HAP-1 (cell line): ENCODE measurements at places on chromosomes 1 and 21.

DNA sequence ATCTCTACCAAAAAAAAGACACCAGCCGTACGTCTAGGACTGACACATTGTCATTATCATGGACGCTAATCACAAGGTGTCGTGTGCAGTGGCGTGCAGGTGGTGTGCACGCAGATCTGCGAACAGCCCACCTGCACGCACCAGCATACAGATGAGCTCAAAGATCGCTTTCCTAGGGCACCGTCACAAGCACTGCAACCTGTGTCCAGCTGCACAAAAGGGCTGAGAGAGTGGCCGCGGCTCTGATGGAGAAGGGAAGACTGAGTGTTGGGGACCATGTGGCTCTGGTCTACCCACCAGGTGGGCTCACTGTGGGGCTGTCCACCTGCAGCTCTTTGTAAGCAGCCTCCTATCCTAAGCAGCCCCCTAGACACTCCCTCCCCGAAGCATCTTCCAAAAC is 50.9 kb downstream of the S100B start:
- DNase-seq = no peak

DNA sequence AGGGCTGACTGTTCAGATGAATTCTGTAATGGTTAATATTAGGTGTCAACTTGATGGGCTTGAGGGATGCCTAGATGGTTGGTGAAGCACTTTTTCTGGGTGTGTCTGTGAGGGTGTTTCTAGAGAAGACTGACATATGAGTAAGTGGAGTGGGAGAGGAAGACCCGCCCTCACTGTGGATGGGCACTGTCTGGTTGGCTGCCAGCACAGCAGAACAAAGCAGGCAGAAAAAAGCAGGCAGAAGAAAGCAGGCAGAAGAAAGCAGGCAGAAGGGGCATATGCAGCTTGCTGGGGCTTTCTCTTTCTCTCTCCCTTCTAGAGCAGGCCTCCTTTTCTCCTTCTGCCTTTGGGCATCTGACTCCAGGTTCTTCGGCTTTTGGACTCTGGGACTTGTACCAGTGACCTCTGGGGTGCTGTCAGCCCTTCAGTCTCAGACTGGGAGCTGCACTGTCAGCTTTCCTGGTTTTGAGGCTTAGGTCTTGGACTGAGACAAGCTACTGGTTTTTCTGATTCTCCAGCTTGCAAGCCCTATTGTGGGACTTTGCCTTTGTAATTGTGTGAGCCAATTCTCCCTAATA is 42.9 kb upstream of the CD2 start:
- no peak for DNase-seq

DNA sequence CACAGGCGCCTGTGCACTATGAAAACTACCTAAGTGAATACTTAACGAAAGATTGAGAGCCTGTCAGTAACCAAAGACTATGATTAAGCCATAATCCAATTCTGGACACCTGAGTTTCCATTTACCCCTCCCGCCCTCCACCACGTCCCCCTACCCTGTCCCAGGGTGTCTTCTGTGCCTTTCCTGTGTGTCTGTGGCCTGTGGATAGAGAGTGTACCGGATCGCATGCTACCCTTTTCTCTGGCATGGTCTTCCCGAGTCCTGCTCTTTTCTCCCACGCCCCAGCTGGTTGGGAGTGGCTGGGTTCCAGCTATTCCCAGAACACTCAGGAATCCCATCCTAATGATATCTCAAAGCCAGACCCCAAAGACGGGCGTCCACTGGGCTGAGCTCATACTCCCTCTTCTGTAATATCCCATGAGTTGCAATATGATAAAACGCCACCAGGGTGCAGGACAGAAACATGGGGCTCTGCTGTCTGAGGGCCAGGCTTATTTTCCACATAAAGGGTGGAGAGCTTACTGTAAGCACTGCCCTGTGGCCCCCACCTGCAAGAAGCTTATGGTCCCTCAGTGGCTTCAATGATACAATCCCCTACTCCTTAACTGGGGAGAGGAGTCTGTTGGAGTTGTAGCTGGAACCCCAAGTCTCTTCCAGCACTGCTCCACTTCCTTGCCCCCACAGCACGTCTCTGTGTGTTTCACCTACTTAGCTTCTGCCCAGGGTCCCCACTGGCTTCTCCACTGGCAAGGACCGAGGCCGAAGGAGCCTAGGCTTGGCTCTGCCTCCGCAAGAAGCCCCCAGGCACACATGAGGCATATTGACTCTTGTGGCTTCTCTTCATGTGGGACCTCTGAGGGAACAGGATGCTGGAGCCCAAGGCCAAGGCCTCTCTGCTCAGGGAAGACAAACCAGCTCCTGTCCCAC is 17.6 kb upstream of the ALX3 start:
- peak; percentile 48 for DNase-seq

- no peak for DNase-seq
These were observed 5.8 kb upstream of the PHC2 start for GRCh38 chr1:33436557-33437285.

GRCh38 chr1:67723620-67724019 is 38.6 kb downstream of the GADD45A start:
- no peak for DNase-seq

GRCh38 chr1:64733581-64734286 is 11.1 kb upstream of the RAVER2 start:
- no peak for DNase-seq

- no peak for DNase-seq
These were observed 49.9 kb upstream of the TRABD2B start for GRCh38 chr1:48047116-48047515.

DNA sequence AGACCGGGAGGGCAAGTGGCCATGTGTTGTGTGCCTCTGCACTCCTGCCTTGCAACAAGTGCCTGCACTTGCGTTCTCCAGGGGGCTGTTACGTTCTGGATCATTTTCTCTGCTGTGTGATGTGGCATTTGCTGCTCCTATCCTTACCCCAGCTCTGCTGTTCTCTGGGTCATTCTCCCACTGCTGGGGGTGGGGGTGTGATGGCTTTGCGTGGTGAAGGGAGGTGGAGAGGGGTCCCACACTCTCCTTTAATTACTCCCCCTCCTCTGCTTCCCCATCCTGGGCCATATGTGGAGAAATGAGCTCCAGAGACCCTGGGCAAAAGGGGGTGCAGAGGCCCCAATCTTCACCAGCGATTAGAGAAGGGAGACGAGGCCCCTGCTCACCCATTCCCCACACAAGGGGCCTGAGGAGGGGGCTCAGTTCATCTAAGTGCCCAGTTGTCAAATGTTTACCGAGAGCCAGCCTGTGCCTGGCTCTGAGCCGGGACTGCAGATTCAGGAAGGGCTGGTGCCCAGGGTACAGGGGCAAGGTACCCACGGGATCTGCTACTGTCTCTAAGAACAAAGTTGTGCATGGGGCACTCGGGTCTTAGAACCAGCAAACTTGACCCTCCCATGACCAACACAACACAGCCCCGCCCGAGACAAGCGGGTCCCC is 355.4 kb downstream of the PTPRU start:
- DNase-seq = no peak

- DNase-seq = no peak
These were observed 11.2 kb upstream of the GSTM4 start for GRCh38 chr1:109644670-109645069.

DNA sequence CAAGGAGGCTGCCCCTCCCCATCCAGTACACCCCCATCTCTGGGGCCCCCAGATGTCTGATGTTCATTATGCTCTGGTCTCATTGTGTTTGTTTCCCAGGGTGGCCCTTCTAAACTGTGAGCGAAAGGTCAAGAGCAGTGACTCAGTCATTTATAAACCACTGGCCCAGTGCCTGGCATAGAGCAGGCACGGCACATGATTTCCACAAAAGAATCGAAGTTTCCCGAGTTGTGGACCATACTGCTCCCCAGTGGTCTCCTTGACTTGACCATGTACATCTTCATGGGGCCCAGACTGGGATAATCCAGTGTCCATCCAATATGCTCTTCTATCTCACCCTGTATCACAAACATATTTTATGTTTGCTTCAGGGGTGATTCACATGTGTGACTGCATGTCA is 153.3 kb downstream of the NR5A2 start:
- DNase-seq = no peak

- no peak for DNase-seq
These were observed 511 bp downstream of the EFNA3 start for GRCh38 chr1:155079210-155079486.

GRCh38 chr1:82446236-82446635 is 645.5 kb downstream of the ADGRL2 start:
- DNase-seq = no peak

DNA sequence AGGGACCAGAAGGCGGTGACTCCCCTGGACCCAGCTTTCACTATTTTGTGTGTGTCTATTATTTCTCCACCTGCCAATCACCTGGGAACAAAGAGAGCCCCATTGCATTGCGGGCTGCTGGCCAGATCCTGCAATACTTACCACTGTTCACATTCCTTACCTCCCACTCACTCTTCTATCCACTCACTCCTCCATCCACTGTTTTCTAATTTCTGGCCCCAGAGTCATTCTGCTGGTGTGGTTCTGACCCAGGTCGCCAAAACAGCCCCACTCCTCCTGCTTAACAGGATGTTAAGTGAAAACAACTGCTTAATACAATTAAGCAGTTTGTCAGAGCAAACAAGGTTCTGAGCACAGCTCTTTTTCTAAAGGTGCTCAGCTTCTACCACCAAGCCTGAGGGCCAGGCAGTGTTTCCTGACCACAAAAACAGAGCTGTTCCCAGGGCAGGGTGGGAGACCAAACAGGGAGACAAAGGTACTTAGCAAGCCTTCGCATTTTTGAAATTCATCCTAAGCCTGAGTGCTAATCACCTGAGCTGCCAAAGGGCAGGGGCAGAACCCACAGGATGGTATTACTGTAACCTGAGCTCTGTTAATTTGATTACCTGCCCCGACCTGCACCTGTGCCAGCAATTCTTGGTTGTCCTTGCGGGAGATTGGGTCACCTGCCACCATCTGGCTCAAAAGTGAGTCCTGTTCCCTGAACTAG is 38.5 kb upstream of the EFCAB14 start:
- DNase-seq = no peak

- no peak for DNase-seq
These were observed 40.8 kb upstream of the UTS2 start for GRCh38 chr1:7893529-7894180.

- no peak for DNase-seq
These were observed 884 bp downstream of the SPATA6 start for GRCh38 chr1:48470950-48471690.
